ENCODE measurements at places on chromosomes 7 and 10.

- no peak for DNase-seq
These were observed 72.3 kb upstream of the FAM13C start for GRCh38 chr10:59434463-59435321.

DNA sequence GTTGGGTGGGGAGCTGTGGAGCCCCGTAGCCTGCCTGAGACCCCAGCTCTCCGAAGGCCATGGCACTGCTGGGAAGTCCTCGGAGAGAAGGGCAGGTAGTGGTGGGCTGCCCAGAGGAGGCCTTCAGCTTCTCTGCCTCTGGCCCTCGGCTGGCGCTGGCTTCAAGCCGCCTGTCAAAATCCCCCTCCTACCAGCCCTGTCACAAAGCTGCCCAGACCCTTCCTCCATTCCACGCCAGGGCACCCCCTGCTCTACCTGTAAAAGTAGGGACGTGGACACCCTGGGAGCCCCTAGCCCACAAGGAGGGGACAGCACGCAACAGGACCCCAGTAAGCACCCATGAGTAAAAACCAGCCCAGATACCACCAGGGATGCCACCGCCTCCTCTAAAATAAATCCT is 31.6 kb downstream of the MAD1L1 start:
- no peak for DNase-seq

DNA sequence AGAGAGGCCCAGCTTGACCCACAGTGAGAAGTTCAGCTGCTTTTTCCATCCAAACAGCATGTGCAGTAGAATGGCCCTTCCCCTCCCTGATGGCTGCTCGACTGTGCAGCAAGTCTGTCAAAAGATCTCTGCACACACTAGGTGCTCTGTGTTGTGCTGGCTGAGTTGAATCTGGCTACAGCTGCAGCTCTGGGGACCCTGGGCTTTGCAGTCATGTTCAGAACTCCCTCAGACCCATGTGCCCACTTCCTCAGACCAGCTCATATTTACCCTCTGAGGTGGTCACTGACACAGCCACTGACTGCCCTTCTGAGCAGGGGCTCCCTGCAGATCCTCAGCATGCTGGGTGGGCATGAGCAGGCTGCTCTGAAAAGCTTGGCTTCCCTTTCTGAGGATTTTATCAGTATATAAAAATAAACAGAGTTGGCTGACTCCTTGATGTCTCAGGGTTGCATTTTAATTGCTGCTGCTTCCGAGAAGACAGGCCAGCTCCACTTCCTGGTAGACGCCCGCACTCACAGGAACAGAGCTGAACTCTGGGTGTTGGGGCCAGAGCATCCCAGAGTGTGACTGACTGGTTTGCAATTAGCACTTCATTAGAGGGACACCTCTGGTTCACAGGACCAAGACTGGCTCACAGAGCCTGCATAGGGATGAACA is 507.9 kb downstream of the RPS24 start:
- DNase-seq: no peak

- DNase-seq: no peak
These were observed 830.2 kb upstream of the SORCS1 start for GRCh38 chr10:107994621-107995270.

DNA sequence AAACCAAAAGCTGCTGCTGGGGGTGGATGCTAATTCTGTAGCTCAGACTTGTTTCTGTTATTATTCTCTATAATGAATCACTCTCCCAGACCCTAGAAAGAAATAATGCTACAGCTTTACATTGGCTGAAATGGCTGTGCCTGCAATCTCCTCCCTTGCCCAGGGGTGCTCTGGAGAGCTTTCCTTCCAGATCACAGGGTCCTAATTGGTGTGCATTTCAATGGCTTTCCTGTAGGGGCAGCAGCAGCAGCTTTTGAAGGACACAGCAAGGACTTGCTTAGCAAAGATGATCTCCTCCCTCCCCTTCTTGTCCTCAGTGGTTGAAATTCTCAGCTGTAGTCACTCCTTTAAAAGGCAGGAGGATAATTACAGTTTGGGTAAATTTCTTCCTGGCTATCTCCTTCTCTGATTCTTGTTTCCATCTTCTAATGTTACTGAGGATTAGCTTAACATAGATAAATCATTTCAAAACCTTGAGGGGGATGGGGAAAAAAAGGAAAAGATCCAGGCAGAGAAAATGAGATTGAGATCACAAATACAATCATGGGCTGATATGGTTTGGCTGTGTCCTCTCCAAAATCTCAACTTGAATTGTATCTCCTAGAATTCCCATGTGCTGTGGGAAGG is 120.2 kb upstream of the CTTNBP2 start:
- no peak for DNase-seq

- no peak for DNase-seq
These were observed 165.9 kb downstream of the PLXNA4 start for GRCh38 chr7:132410385-132410784.

DNA sequence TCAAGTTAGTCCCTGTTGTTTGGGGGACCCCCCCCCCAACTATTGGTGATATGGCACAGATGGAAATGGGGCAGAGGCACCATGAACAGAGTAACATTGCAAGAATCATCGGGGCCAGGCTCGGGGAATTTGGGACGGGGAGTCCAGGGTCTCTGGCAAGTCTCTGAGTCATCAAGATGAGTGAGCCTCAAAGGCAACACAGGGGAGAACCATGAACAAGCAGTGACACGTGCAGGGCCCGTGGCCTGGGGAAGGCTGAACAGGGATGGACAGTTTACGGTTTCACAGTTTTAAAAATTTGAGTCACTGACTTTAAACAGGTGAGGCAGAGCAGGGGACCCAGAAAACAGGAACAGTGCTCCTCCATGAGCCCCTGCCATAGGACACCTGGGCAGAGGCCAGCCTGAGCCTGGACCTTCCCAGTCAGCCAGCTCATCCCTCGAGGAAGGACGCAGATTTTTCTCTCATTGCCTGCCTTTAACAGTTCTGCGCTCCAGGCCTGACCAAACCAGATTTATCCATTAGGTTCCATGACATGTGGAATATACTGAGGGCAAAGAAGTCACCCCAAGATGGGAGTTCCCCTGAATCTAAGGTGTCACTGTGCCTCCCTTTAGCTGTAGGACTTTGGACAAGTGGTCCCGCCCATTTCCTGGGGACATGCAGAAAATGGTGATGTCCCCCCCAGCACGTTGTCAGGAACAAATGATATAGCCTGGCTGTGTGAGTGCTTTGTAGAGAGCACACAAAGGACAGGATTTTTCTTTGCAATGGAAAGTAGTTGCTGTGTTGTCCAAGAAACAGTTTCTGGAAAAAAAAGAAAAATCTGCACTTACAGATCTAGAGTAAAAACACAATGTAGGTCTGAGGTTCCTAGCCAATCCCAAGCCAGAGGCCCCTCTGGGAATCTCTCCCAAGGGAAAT is 23.8 kb downstream of the CHST15 start:
- DNase-seq: no peak

- DNase-seq: no peak
These were observed 6.8 kb upstream of the CCNY start for GRCh38 chr10:35329520-35329919.

GRCh38 chr10:35011771-35012191 is 78.4 kb downstream of the CUL2 start:
- no peak for DNase-seq

DNA sequence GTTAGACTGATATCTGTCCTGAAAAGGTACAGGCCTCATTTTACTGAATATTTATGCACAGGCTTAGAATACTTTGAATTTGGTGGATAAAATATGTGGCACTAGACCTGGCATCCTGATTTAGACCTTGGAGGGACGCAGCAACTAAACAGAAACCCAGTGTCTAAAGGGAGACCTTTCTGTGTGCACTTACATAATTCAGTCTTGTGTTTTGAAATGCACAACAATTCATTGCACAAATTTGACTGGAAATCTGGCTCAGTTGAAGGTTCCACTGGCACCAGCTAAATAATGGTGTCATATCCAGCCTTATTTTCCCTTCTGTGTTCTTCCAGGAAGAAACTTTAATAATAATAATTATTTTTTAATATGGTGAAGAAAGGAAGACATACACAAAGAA is 142.1 kb downstream of the SND1 start:
- DNase-seq: no peak

DNA sequence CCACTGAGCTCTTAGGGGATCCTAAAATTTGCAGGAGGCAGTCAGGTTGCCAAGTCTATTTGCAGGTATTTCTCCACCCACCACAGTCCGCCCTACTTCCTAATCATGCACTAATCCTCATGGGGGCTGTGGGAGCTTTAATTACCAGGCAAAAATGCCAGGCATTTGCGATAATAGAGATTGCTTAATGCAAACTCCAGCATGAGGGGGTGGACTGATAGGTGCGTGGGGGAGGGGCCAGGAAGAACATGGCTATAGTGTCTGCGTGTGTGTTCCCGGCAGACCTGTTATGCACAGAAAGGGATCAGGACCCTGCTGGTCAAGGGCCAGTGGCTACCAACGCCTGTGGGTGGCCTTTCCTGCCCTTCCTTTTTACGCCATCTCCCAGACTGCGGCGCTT is 15.6 kb upstream of the AQP1 start:
- DNase-seq: no peak

- no peak for DNase-seq
These were observed 69.0 kb downstream of the TNRC18 start for GRCh38 chr7:5354460-5355232.

DNA sequence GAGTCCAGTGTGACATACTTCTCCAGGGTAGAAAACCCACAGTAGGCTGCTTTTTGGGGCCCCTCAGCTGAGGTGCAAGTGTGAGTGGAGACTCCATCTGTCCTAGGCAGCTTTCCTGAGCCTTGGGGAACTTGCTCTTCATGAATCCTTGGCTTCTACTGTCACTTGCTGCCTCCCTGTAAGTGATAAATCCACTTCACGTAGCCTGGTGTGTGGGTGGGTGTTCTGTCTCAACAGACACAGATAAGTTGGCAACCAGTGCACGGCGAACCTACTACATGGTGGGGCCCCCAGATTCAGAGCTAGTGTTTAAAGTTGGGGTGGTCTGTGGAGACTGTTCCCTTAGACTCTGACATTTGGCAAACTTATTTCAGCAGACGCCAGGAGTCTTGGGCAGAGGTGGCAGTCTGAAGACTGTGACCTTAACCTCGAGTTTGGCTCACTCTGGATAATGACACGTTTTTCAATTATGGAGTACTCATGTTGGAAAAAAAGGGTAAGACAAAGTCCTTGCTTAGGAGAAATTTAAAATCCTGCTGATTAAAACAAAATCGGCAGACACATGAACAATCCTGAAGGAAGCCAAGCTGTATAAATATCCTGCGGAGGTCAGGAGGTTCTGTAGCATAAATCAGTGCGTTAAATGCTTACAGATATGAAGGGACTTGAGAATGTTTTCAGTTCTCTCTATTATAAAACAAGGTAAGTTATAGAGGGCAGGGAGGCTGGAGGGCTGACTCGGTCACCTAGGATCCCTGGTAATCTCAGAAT is 376.9 kb downstream of the PHTF2 start:
- DNase-seq: peak; percentile 89

- no peak for DNase-seq
These were observed 80.2 kb downstream of the VWDE start for GRCh38 chr7:12323415-12323814.

DNA sequence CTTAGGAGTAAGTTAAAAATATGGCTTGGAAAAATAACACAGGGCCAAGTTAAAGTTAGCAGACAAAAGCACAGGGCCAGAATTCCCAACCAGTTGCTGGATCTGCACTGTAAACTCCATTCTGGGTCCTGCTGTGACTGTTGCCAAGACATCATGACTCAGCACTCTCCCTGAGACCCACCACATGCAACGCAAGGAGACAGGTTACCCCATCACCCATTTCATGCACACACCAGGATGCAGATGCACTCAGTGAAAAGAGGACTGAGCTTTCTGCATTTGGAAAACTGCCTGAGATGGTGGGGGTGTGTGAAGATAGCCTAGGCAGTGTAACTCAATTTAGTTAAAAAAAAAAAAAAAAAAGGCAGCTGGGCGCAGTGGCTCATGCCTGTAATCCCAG is 97.6 kb upstream of the ZNF438 start:
- DNase-seq: no peak

DNA sequence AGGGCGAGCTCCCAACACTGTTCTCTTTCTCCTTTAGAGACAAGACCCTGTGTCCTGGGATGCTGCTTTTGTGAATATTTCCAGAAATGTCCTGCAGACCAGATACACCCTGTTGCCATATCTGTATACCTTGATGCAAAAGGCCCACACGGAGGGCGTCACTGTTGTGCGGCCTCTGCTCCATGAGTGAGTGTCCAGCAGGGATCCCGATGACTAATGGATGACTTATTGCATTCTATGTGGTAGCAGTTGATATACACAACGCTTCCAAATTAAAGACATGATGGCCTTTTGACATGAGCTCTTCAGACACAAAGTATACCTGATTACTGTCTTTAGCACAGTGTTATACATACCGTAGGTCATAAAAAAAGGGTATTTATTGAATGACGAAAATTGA is 45.0 kb upstream of the MGAM2 start:
- DNase-seq: peak; percentile 82

DNA sequence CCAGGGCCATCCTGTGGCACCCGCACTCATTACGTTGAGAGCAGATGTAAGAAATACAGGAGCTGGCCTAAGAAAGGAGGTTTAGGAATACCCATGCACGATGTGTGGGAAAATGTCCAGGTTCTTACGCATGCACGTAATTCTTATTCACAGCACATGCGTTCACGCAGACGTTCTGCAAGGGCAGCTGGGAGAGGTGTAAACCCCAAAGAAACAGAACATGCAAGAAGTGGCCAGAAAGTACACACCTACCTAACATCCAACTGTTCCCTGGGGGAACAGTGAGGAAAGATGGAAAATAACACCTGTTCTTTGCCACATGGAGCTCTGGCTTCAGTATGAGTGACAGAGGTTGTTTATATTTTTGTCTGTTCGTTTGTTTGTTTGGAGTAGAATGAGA is 285.6 kb downstream of the PRPF18 start:
- DNase-seq: no peak

DNA sequence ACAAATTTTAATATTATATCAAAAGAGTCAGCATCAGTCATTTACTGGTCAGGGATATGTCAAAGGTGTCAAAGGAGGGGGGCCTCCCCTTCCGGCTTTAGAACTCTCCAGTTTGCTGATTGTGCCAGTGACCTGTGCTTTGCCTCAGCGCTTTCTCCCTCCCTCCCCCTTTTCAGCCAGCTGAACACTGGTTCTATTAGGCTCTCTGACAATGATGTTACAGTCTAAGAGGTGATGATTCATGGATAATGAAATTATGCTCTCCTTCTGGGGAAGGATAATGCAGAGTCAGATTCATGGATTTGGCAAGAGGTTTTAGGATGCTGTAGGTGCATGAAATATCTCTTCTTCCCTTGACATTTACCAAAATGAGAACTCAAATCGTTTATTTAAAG is 6.1 kb downstream of the LRRTM3 start:
- no peak for DNase-seq

- DNase-seq: no peak
These were observed 993 bp downstream of the ZC3HAV1 start for GRCh38 chr7:139108266-139109187.

GRCh38 chr10:100982916-100983830 is 4.1 kb downstream of the MRPL43 start:
- no peak for DNase-seq

DNA sequence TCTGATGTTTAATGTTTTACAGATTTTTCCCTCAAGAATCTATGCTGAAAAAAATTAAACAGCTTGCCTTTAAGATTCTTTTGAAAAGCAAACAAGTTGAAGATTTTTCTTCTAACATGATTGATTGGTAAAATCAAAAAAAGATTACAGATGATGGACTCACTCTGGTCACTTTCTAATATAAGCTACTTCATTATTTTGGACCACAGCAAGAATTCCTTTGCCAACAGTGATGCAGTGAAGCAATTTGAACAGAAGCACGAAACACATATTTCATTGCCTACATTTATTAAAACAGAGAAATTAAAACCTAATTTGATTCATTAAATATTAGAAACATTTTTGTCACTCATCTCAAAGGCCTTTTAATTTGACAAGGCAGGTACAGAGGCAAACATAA is 82.1 kb upstream of the SGCE start:
- no peak for DNase-seq
